ENCODE measurements at places on chromosomes 7 and 10.

DNA sequence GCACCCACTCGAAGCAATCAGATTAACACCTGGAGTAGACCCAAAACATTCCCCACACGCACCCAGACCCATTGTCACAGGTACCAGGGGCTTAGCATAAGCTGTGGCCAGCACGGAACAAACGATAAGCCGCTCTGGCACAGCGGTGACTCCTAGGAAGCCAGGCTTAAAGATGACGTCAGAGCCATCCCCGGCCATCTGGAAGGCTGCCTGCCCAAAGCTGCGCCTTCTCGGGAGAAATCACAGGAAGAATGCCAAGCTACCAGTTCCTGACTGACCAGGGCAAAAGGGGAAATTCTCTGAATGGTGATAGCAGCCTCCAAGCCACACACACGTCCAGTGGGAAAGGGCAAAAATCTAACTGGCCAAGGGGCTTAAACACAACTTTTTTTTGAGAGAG is 13.0 kb upstream of the WIPI2 start:
- peak; percentile 79 for DNase-seq

- DNase-seq: no peak
Observed at GRCh38 chr10:47090903-47091302, 179.7 kb downstream of the PTPN20 start.

DNA sequence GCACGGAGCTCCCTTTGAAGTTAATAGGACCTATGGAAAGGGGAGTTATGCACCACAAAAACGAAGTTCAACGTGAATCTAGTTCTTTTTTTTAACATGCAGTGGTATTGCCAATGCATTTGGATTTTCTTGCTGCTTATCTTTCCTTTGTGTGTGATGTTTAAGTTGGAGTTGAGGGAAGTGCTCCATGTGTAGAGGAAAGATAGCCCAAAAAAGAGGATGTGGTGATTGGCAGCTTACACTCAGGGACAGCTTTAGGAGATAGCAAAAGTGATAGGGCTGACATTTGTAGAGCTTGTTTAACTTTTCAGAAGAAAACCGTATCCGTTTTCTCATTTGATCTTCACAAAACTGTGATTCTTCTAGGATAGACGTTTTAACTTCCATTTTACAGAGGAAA is 101.3 kb downstream of the MDFIC start:
- no peak for DNase-seq

DNA sequence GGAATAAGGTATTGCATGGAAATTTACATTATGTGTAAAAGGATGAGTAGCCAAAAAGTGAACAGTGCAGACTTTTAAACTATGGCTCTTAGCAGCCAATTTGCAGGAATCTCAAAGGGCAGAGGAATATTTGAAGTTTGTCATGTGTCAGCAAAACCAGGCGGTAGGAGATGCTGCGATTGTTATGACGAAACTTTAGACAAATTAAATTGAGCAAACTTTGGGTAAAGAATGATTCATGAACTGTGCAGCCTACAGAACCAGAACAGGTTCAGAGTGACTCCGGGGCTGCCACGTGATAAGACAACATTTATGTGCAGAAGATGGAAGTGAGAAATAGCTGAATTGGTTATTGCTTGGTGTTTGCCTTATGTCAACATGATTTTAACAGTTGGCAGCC is 39.2 kb upstream of the CCDC6 start:
- DNase-seq: no peak

DNA sequence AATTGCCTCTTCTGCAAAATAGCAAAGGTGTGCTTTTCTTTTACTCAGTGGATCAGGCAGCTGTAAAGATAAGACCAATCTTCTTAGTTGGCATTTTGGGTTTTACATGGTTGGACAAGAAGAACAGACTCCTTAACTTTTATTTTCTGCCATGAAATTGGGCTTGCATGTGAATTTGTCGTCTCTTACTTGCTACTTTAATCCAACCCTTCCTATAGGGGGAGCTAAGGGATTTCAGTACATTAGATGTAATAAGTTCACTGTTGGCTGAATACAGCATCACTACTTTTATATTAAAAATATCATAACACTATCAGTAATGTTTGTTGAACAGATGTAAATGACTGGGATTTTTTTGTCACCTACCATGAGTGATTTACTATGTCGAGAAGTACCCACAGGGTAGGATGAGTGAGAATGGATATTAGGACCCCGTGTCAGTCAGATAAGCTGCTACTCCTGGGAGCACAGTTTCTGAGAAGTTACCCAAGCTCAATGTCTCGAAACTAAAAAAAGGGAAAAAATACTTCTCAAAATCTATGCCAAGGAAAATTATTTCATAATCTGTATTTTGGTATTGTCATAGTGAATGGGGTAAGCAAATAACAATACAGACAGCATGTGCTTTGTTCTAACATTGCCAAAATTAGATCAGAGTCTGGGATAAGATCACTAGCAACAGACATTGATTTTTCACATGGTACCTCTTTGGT is 127.4 kb upstream of the AGR3 start:
- no peak for DNase-seq

DNA sequence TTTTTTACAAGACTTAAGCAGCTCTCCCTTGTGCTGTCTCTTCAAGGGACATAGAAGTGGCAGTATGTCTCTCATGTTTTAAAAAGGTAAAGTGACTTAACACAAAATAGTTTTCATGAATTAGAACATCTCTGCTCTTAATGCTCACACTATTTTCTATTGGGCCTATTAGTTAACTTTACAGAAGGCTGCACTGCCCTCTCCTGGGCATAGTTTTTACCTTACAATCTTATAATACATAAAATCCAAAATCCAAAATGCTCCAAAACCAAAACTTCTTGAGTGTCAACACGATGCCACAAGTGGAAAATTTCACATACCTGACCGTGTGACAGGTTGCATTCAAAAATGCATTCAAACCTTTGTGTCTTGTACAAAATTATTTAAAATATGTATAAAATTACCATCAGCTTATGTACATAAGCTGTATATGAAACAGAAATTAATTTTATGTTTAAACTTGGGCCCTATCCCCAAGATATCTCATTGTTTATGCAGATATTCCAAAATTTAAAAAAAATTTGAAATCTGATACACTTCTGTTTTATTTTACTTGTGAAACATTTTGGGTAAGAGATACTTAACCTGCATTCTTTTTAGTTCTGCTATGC is 25.8 kb downstream of the TES start:
- peak; percentile 23 for DNase-seq

- no peak for DNase-seq
Observed at GRCh38 chr7:50783801-50784507, 1.3 kb upstream of the GRB10 start.

DNA sequence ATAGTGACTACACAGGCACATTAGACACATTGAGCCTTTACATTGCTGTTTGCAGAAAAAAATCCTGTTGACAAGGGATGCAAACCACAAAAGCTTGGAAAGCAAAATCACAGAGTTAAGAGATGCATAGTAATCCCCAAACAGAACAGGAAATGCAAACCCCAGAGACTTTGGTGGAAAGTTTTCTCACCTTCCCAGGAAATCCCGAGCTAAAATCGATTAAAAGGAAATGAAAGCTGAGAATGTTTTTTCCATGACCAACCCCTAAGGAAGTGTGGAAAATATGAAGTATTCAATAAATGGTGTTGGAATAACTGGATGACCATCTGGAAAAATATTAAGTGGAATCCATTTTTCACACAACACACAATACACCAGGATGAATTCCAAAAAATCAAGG is 598.7 kb downstream of the GRID1 start:
- DNase-seq: no peak

GRCh38 chr7:70259502-70259901 is 661.2 kb downstream of the AUTS2 start:
- DNase-seq: no peak

GRCh38 chr10:82377608-82378007 is 502.6 kb downstream of the NRG3 start:
- DNase-seq: peak; percentile 48
